HFFc6 (cell line): ENCODE measurements at places on chromosomes 5 and 9.

DNA sequence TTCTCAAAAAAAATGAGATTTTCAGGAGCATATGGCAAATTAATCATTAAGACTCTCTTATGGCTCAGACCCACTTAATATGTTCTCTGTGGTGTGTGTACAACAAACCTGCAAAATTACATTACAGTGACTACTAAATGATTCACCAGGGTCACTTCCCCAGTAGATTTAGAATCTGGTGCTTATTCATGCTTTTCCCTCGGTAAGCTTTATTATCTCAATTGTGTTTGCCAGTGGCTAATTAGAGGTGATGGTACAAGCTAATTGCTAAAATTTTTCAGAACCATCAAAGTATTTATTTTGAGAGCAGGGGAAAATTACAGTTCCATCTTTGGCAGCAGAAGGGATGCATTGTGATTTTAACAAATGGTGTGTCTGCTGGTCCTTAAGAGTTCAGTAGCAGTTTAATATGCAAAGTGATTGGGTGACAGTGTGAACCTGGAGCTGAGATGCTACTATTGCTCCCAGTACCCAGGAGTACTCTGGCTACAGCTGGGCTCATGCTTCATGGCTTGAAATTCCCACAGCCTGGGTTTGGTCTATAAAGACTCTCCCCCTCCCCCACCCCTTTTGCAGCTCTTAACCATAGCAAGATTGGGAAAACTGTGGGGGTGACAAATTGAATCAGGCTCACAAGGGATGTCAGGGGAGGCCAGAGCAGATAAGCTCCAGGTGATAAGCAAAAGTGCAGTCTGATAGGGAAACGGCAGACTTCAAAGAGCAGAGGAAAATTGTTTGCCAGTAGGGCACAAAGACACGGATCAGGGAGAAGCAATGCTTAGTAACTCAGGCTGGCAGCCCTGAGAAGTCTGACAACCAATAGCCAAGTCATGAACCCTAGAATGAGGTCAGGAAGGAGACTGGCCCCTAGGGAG, 92.8 kb upstream of the RAD23B start:
- DNase-seq = peak; percentile 60

DNA sequence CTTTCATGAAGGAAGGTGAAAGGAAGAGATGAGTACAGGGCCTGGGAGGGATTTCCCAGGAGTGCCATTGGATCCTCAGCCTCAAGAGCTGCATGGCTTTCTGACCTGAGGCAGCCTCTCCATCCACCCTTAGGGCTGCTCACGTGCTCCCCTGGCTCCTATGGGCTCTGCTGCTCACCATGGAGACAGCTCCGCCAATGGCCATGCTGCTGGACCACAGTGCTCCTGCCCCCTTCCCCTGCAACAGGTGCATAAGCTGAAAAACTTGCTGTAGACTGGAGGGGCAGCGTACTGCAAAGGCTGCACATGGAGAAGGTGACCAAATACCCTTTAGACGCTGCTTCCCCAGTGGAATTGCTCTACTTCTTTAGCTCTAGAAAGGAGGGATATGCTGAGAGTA, 112.7 kb upstream of the PANK3 start:
- no peak for DNase-seq

DNA sequence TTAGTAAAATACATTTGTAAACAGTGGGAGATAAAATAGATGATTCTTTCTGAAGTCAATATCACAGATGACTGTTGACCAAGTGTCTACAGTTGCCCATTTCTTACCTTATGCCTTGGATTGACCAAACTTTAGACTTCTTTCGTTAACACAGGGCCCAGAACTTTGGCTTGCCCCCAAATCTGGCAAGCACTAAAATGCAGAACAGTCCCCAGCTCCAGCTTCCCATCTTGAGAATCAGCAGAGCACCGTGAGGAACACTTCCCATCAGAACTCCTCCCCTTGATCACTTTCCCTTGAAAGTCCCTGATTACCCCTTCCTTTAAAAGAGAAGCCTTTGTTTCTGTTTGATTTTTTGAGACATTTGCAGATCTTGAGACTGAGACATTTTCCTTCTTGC, 1039.9 kb downstream of the TLE1 start:
- no peak for DNase-seq

DNA sequence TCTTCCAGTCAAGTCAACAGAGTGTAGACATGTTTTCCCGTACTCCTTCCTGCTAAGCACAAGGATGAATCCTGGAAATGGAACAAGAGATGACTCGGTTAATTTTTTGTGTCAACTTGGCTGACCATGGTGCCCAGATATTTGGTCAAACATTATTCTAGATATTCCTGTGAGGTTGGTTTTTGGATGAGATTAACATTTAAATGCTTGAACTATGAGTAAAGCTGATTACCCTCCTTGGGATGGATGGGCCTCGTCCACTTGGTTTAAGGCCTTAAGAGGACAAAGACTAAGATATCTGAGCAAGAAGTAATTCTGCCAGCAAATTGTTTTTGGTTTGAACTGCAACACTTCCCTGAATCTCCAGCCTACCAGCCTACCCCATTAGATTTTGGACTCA, 338.1 kb upstream of the MSX2 start:
- no peak for DNase-seq

GRCh38 chr5:33576726-33577590, 136.2 kb downstream of the TARS1 start:
- no peak for DNase-seq

- no peak for DNase-seq
Observed at GRCh38 chr9:89886281-89886700, 281.5 kb downstream of the GADD45G start.

DNA sequence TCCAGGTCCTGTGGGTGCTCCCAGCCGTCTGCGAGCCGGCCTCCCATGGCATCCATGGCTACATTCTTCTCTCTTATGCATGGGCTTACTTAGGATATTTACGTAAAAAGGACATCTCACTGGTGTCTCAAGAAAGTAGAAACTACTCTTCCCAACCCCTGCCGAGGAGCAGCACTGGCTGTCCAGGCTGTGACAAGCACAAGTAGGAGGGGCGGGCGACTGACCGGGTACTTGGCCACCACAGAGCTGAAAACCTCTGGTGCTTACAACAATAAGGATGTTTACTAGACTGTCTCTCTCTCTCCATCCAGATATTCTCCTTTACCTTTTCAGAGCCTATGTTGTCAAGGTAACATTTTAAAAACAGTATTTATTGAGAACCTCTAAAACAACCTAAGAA, 56.3 kb upstream of the TBC1D9B start:
- DNase-seq = no peak

GRCh38 chr5:76114179-76114851, 31.1 kb downstream of the SV2C start:
- no peak for DNase-seq

GRCh38 chr5:67353500-67354450, 157.2 kb upstream of the CD180 start:
- no peak for DNase-seq

GRCh38 chr5:135594416-135594960, 15.7 kb upstream of the CXCL14 start:
- no peak for DNase-seq

GRCh38 chr5:14659821-14660607, 4.5 kb upstream of the OTULIN start:
- peak; percentile 74 for DNase-seq

- DNase-seq = no peak
Observed at GRCh38 chr5:35850967-35851680, 5.6 kb upstream of the IL7R start.

- no peak for DNase-seq
Observed at GRCh38 chr9:127548352-127548881, 63.7 kb upstream of the STXBP1 start.

GRCh38 chr5:115379622-115380344, 83.3 kb upstream of the CCDC112 start:
- DNase-seq = no peak

DNA sequence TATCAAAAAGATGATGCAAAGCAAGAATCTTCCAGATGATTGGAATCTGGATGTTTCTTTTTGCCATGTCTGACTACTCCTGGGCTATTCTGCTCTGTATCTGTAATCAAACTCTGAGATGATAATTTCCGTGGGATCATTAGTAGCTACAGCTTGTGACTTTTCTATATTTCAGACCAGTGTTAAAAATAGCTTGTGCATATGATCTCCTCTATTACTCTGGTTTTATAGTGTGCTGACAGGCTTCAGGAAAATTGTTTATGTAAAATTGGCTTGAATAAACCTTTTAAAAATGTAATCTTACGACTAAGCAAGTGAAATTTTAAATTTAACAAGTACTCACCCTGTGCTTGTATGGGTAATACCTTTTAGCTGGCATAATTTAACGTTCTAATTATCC, 40.4 kb downstream of the NAA35 start:
- no peak for DNase-seq

GRCh38 chr9:19156026-19156474, 28.8 kb upstream of the PLIN2 start:
- DNase-seq = no peak

DNA sequence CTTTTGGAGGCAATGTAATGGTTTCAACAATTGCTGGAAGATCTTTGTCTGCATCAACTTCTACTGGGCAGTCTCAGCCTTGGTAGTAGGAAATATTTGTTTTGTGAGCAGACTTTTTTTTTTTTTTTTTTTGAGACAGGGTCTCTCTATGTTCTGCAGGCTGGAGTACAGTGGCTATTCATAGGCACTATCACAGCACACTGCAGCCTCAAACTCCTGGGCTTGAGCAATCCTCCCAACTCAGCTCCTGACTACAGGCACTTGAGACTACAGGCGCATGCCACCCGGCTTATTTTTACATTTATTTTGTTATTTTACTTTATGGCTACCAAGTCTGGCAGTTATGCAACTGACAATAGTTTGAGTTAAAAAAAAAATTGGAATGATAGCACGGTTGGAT, 187.3 kb downstream of the SNX18 start:
- no peak for DNase-seq
